Karpas-422 (cell line): ENCODE measurements at places on chromosomes 3 and 15. TPM values are rescaled to one million over a fixed set of nuclear protein-coding genes. Genes with fewer than 3 reads are reported as not detected.
A peak's percentile ranks its signal among the peaks of the same experiment; 100 is the strongest.

DNA sequence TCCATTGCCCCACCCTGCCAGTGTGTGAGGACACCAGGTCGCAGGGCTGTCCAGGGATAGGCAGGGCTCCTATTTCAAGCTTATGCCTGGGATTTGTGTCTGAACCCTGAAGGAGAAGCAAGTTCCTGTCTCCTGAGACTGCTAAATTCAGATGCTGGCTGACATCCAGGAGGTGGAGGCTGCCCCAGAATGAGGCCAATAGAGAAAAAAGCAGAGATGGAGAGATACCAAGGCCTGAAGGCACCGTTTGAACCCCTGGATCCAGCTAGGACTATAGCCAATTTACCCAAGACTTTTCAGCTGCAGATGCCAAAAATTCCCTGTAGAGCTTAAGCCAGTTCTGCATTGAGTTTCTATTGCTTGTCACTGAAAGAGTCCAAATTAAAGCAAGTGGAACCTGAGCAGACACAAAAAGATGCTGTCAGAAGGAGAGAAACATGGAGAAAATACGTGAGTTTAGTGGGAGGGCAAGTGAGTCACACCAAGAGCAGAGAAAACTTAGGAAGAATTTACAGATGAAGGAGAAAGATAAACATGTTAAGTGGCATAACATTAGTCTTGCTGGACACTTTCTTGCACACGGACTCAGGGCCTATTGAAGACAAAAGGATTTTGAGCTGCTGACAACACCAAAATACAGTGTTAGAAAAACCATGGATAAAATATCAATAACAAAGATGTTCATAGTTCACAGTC, 148.6 kb downstream of the CNTN3 start:
- no peaks in the 10 kb centered on the region for H3K4me1 ChIP-seq
- no peak for DNase-seq
- no peak overlapping the region for H3K4me3 ChIP-seq
- no peaks in the 10 kb centered on the region for H3K27me3 ChIP-seq

DNA sequence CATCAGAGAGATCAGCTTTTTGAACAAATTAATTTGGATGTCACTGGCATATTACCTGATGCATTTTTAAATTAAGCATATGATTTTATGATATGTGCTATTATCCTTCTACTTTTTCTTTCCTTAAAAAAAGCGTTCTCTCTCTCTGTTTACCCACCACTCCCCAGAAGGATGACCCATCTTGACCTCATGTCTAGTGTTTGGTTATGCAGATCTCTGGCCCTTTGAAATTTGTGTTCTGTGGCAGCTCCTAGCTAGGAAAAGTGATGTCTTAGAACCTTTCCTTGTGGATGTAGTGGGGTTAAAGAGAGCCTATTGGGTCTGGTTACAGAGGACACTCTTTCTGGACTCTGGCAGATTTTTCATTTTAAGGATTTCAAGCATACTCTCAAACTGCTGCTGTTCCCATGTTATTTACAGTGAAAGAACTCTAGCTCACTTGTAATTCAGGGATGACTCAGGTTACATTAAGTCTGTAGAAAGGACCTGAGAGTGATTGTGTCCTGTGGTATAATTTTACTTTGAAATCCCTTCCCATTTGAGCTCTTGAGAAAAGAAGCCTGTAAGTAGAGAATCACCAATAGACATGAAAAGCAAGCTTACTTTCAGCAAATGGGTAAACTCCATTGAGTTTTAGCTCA, 23.8 kb downstream of the ARHGEF26 start:
- H3K27ac ChIP-seq = no peak overlapping the region
- H3K4me1 ChIP-seq = no peaks in the 10 kb centered on the region
- DNase-seq = no peak
- H3K36me3 ChIP-seq = no peaks in the 10 kb centered on the region
- no peaks in the 10 kb centered on the region for H3K27me3 ChIP-seq

DNA sequence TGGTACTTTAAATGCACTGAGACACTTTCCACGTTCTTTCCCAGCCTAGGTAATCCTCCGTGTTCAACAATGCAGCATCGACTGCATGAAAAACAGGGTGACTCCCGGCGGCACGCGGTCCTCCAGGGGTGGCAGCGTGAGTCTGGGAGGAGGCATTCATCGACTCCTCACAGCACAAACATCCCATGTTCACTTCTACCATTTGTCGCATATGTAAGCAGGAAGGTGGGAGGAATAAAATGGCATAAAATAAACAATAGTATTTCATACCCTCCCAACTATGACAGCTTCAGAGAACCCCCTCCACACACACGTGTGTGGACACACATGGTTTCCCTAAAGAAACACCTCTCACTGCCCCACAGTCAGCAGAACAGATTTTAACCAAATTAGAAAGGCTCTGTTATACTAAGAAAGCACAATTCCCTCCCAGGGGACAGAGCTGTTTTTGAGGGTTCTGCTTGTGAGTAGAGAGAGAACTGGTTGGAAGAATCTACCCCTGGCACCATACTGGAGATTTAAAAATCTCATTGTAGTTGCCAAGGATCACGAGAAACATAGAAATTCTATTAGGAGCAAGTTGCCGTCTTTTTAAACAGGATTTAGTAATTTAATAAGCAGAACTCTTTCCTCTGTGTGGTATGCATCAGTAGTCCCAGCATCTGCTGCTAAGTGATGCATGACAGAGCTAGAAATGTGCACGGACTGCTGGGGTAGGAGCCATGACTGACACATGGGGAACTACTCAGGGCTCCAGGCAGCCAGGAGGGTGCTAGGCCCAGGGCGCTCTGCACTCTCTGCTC, 6.0 kb downstream of the FAM43A start:
- peaks cover 75% of the 10 kb centered on the region for H3K4me1 ChIP-seq
- no peaks in the 10 kb centered on the region for H3K27me3 ChIP-seq
- H3K27ac ChIP-seq = peak overlapping the region; percentile 93

- no peak for DNase-seq
- no peaks in the 10 kb centered on the region for H3K27me3 ChIP-seq
- H3K4me3 ChIP-seq = no peak overlapping the region
- no peak overlapping the region for H3K27ac ChIP-seq
- H3K36me3 ChIP-seq = no peaks in the 10 kb centered on the region
Observed at GRCh38 chr15:68441045-68441743, 9.2 kb upstream of the ITGA11 start.

DNA sequence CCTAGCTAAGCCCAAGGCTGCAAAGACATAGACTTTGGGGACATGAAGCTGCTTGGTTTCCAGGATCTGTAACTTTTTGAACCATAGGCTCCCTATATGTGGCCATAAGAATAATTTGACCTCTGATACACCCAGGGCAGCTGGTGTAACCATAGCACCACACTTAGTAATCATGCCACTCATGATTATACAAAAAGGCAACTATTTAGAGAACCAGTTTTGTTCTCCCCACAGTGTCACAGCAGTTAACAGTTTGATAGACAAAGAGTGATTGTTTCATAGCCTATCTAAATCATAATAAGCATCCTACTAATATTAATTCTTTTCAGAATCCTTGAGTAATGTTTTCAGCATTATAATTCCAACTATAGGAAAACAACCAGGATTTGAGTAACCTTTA, 334.9 kb downstream of the NEK10 start:
- H3K27ac ChIP-seq = no peak overlapping the region
- no peak overlapping the region for H3K4me3 ChIP-seq
- no peaks in the 10 kb centered on the region for H3K27me3 ChIP-seq

DNA sequence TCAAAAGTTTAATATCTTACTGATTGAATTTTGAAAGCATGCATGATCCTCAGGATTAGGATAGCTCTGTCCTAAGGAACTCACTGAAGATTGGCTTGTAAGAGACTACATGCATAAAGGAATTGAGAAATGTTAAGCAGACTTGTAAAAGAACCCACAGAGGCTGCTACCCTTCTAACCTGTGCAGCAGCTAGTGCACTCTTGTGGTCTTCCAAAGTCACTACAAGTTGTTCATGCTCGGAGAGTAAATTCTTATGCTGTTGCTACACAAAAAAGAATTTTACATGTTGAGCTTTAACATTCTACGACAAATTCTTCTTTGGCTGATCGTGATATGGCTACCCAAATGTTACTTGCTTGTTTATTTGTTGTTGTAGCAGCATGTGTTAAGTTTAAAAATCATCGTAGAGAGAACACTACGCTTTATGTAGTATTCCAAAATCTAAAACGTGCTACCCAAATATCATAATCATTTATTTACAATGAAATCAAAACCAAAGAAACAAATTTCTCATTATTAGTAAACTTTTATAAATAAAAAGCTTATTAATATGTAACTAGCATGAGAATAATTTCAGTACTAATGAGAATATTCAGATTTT, 55.0 kb downstream of the GOLIM4 start:
- H3K27ac ChIP-seq = no peak overlapping the region
- no peak overlapping the region for H3K4me3 ChIP-seq
- peak; percentile 77 for DNase-seq
- H3K36me3 ChIP-seq = no peaks in the 10 kb centered on the region
- H3K4me1 ChIP-seq = no peaks in the 10 kb centered on the region

GRCh38 chr15:39474657-39475056, 106.2 kb upstream of the THBS1 start:
- no peaks in the 10 kb centered on the region for H3K27me3 ChIP-seq
- H3K4me1 ChIP-seq = no peaks in the 10 kb centered on the region
- no peak overlapping the region for H3K27ac ChIP-seq
- DNase-seq = no peak
- H3K4me3 ChIP-seq = no peak overlapping the region
- H3K36me3 ChIP-seq = no peaks in the 10 kb centered on the region

ZSCAN2 gene
- total RNA-seq = 21.8 and 27.2 TPM in 2 replicates

ISL2 gene
- 8.3 and 8.7 TPM in 2 replicates for total RNA-seq

PCLAF gene
- 24.7 and 223 TPM in 2 replicates for total RNA-seq
